ENCODE measurements at places on chromosomes 11 and 22.

DNA sequence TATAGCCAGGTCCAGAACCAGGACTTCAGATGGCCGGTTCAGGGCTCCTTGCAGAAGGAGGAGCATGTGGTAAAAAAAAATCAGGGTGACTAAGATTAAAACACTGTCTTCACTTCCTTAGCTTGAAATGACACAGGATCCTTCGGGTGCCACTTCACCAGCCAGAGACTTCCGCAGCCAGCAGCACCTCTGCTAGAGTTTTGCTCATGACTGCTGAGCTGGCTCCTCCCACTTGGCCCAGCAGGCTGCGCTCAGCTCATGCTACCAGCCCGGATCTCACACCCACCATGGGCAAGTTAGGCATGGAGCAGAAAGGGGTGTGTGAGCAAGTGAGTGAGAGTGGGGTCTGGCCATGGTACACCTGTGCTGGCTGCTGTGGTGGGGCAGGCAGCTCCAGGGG, 6.6 kb upstream of the MS4A18 start:
- DNase-seq: peak; percentile 63

DNA sequence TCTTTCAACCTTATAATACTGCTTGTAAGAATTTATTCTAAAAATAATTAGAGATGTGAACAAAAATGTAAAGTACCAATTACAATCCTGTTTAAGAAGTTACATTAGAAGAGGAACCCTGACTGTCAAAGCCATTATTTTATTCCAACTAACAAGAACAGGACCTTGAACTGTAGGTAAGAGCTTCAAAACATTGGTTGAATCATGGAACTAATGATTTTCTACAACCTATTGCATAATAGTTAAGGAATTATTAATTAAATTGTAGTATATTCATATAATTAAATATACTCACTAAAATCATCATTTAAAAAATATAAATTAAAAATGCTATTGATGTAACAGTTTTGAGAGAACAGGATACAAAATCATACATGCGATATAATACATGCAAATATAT, 649.4 kb upstream of the KIRREL3 start:
- DNase-seq: no peak

GRCh38 chr11:58286249-58286648, 18.2 kb upstream of the OR10W1 start:
- DNase-seq: peak; percentile 32

DNA sequence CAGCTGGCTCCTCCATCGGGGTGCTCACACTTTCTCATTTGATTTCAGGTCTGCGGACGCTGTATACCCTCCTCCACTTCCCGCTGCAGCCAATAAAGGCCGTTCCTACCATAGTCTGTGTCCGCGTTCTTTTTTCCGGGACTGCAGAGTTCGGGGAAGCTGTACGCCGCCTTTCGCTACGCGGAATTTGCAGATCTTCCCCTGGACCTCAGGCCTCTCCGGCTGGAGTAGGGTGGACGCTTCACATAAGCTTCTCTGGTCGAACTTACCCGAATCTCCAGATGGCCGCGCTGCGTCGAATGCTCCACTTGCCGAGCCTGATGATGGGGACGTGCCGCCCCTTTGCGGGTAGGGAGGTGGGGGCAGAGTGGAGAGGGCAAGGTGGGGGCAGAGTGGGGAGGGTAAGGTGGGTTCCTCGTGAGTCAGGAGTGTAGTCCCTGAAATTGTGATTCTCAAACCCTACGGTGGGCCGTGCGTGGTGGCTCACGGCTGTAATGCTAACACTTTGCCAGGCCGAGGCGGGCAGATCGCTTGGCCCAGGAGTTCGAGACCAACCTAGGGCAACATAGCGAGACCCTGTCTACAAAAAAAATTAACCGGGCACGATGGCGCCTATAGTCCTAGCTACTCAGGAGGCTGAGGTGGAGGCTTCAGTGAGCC, 617 bp downstream of the CSKMT start:
- peak; percentile 64 for DNase-seq

DNA sequence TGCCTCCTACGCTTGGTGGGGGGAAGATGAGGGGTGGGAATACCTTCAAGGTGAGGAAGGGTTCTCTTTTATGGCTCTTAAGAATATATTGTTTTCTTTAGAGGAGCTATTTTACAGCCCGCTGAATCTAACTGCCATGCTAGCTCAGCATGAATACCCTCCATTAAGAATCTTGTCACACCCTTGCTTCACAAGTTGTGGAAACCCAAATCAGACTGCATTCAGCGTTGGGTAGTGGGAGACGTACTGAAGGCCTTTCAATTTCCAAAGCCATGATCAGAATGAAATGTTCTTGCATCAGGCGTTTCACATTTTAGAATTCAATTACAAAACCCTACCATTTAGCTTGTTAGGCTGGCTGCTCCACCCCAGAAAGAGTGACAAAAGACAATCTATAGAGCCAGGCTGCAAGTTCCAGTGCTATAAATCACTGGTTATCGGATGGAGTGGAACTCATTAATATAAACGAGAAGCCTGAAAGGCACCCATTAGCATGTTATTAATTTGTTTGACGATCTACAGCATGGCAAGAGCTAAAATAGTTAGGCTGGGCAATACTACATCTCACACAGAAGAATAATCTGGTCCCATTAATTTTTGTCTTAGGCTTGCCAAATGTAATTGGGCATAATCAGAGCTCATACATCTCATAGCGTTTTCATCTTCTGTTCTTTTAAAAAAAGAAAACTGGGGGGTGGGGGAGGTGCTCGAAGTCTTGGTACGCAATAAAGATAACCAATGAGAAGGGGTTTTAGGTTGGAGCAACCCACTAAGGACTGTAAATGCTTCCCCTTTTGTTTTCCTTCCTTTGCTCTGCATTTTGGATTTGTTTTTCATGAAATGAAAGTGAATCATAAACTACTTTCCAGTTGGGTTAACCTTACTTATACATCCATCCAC, 57.5 kb downstream of the ABTB2 start:
- DNase-seq: no peak

DNA sequence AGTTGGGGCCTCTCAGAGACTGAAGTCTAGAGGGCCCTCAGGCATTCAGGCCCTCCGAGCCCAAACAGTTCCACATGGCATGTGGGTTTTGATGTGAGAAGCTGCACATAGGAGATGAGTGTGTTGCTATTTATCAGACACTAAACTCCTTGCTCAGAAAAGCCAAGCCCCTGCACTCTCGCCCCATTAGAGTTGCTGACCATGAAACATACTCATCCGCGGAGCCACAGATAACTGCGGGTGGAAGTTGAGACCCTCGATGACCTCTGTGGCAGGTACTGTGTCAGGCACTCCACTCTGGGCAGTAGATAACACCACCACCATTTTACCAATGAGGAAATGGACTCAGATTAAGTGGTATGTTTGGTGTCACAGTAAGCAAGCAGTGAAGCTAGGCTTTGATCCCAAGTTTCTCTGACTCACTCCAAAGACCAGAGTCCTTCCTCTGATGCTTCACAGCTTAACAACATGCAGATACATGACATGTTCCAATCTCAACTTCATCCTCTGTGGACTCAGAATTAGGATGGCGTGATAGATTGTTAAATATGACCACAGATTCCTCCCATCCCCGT, 202.1 kb downstream of the ADAMTS15 start:
- DNase-seq: no peak

- DNase-seq: no peak
Measured at GRCh38 chr22:49253656-49254055, 574.0 kb downstream of the BRD1 start.

- no peak for DNase-seq
Measured at GRCh38 chr11:92357344-92357743, 132.7 kb downstream of the FAT3 start.

- DNase-seq: no peak
Measured at GRCh38 chr11:76410851-76411357, 29.8 kb downstream of the GVQW3 start.

DNA sequence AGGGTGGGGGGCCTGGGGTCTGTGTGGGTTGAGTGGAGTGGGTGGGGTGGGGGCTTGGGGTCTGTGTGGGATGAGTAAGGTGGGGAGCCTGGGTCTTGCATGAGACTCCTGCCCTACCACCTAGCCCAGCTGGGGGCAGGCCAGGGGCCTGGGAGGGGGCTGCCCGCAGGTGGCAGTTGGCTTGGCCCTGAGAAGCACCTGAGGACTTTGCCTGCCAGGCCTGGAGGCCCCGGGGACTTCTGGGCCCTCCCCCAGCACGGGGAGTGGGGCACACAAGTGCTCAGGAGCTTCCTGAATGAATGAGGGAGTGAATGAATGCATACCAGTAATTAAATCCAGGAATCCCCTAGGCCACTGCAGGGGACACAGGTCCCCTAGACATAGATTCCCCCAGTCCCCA, 6.6 kb downstream of the PHLDA2 start:
- DNase-seq: no peak

DNA sequence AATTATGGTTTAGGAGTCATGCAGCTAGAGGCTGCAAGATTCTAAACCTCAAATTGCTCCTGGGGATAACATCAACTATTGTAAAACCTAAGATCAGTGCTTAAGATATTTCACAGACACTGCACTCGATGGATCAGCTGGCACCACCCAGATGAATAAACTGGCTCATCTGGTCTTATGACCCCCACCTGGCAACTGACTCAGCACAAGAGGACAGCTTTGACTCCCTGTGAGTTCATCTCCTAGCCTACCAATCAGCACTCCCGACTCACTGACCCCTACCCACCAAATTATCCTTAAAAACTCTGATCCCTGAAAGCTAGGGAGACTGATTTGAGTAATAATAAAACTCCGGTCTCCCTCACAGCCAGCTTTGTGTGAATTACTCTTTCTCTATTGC, 782 bp upstream of the TTC12 start:
- no peak for DNase-seq

GRCh38 chr11:107707807-107708206, 4.0 kb downstream of the SLN start:
- DNase-seq: no peak

DNA sequence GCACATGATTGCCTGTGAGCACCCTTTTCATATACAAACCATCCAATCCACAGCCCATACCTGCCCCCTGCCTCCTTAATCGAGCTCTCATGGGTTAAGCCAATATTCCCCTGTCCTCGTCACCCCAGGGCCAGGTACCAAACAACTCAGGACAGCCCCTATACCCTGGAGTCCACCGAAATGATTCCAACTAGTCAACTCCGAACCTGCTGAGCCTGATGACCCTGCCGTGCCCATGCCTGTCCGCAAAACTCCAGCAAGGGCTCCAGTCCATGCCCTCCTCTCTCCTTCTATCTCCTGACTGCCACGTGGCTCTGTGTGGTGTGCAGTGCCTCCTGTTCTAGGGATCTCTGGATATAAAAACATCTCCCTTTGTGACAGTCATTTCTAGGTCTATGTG, 35.5 kb upstream of the SYT13 start:
- DNase-seq: no peak

- DNase-seq: no peak
Measured at GRCh38 chr22:31323578-31324550, 22.3 kb downstream of the PATZ1 start.

DNA sequence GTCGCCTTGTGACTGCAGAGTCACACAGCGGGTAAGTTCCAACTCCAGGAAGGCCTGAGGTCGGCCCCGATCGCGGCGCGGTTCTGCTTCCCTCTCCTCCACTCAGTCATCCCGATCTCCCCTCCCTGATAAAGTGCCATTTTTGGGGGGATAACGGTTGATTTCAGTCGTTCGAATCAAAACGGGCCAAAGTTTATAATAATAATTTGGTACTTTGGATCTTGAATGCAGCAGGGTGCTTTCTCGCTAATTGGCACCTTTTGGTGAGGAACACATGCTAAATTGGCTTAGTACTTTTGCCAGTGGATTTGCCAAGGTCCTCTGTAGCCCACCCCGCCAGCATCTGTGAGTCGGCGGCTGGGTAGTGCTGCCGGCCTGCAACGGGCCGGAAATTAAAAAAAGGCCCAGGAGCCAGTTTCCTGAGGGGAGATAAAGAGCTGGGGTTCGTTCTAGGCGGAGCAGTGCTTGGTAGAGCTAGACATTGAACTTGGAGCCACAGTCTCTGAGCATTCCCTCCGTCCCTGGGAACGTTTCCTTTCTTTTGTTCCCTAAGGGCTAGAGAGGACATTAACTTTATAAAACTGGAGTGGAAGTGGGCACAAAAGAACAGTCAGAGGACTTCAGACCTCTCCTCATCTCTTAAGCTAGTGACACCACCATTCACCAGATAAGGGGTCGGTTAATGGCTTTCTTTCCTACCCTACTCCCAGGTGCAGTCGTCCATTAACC, 997 bp downstream of the UBE2L3 start:
- peak; percentile 47 for DNase-seq

- DNase-seq: no peak
Measured at GRCh38 chr11:134661660-134662059, 249.6 kb upstream of the B3GAT1 start.

DNA sequence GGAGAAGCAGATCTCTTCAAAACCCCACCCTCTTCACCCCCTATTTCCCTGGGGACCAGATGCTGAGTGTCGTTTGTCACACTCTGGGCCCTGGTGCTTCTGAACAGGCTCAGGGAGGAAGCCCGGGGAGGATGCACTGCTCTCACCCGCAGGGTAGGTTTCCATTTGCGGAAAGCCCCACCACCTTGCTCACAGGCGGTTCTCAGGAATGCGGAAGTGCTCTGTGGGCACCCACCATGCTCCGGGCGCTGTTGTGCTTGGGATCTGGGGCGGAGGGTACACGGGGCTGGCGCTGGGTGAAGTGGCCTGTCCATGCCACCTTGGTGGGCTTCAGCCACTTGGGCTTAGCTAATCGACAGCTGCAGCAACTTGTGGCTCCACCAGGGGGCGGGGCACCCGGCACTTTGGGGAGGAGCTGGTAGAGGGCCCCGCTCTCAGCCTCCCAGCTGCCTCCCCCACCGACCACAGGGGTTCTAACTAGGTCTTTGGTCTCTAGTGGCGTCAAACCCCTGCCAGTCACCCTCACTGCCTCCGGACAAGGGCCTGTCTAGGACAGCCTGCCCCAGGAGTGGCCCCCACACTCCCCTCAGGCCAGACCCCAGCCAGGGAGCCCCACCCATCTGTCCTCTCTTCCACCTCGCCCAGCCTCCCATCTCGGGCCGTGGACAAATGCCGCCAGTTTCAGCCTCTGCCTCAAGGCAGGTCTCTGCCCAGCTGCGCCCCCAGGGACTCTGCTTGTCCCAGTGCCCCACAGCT, 7.4 kb downstream of the NDUFV1 start:
- DNase-seq: peak; percentile 87

DNA sequence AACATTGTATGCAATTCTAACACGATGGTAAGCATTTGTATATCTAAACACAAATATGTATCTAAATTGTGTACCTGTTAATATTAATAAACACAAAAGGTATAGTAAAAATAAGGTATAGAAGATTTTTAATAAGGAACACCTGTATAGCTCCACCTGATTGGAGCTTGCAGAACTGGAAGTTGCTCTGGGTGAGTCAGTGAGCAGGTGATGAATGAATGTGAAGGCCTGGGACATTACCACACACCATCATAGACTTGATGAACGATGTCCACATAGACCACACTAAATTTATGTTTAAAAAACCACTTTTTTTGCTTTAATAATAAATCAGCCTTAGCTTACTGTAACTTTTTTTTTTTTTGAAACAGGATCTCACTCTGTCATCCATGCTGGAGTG, 97.6 kb upstream of the CLMP start:
- DNase-seq: no peak

DNA sequence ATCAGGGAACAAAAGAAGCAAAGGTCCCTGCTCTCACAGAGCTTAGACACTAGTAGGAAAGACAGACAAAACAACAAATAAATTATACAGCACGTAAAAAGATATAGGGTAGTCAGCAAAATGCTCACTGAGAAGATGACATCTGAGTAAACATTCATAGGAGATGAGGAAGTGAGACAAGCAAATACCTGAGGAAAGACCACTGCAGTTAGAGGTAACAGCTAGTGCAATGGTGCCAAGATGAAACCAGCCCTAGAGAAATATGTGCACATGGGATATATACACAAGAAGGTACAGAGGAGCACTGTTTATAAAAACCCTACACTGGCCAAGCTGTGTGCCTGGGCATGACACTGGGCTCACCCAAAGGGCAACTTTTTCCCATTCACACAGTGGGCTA, 9.8 kb downstream of the CYP2R1 start:
- no peak for DNase-seq
